ENCODE measurements at places on chromosomes 16 and 17.
A peak's percentile ranks its signal among the peaks of the same experiment; 100 is the strongest.

DNA sequence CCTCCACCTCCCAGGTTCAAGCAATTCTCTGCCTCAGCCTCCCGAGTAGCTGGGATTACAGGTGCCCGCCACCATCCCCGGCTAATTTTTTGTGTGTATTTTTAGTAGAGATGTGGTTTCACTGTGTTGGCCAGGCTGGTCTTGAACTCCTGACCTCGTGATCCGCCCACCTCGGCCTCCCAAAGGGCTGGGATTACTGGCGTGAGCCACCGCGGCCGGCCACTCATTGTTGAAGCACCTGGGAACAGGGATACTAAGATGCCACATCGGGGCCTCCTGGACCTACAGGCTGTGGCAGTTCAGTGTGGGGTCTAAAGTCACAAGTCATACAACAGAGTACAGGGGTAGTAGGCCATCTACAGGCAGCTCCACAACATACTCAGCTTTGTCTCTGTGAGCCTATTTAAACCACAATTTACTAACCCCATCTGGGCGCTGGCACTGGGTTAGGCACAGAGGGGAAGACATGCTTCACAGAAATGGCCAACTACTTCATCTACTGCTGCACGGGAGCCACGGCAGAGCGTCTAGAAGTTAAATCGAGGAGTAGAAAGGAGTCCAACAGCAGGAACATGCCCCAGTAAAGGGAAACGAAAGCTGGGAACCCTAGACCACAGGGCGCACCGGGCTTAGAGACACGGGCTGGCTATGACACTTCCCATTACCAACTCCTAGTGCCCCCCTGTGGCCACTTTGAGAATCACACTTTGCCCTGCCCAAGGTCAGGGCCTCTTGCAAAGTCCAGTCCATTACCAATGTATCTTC, 4.3 kb downstream of the VAMP2 start:
- DNase-seq, result peak; percentile 82

- DNase-seq, result no peak
Observed at GRCh38 chr16:3056336-3057180, 8.9 kb upstream of the IL32 start.

- DNase-seq, result no peak
Observed at GRCh38 chr17:74866198-74866835, 6.5 kb downstream of the FDXR start.

- DNase-seq, result no peak
Observed at GRCh38 chr16:56192635-56192945, 1.3 kb downstream of the GNAO1 start.

- no peak for DNase-seq
Observed at GRCh38 chr17:79792984-79793923, 3.6 kb downstream of the CBX8 start.

GRCh38 chr16:87926246-87927194, 9.8 kb downstream of the CA5A start:
- DNase-seq, result no peak

- no peak for DNase-seq
Observed at GRCh38 chr17:35645923-35646322, 58.8 kb downstream of the AP2B1 start.

GRCh38 chr17:17497065-17497844, 1.1 kb upstream of the RASD1 start:
- DNase-seq, result no peak

DNA sequence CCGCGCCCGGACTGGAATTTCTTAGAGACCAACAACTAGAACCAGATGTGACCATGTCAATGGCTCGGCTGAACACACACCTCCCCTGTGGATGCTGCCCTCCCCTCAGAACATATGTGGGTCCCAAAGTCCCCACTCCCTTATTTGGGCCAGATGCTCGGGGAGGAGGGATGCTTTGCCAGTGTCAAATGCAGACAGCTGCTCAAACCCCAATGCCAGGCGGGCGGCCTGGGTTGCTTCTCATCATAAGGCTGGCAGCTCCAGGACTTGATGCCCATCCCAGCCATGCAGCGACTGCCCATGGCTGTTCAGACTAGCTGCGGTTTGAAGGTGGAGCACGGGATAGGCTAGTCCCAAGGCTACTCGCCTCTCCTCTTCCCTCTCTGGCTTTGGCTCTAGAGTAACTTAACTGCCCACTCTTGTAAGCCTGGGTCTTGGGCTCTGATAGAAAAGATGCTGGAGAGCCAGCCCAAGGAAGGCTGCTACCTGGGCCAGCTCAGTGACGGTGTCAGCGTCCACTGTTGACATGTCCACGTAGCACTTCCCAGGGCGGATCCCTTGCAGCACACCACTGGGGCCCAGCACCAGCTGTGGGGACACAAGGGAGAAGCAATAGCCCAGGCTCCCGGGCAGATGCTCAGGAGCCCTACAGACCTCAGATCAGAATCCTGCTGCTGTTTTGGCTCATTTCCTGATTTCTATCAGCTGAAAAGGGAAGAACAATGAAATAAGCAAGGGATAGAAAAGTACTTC, 11.0 kb upstream of the ROGDI start:
- no peak for DNase-seq

- DNase-seq, result no peak
Observed at GRCh38 chr16:2237493-2238149, 1.4 kb downstream of the DNASE1L2 start.

DNA sequence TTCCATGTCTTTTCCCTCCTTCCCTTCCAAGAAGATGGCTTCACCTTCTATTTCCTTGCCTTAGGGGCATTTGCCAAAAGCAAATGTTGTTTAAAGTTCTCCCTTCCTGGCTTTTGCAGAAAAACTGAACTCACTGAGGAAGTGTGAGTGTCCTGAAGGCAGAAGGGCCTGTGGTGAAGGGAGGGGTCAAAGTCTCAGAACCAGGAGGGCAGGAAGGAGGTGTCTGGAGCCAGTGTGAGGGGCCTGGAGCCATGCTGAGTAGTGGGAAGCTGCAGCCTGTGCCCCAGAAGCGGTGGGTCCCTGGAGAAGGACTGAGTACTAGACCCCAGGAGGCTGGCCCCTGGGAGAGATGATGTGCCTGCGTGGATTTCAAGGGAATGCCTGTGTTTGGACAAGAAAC, 23.8 kb upstream of the SUPT4H1 start:
- no peak for DNase-seq

GRCh38 chr17:77099997-77100396, 40.8 kb upstream of the SEC14L1 start:
- DNase-seq, result no peak

DNA sequence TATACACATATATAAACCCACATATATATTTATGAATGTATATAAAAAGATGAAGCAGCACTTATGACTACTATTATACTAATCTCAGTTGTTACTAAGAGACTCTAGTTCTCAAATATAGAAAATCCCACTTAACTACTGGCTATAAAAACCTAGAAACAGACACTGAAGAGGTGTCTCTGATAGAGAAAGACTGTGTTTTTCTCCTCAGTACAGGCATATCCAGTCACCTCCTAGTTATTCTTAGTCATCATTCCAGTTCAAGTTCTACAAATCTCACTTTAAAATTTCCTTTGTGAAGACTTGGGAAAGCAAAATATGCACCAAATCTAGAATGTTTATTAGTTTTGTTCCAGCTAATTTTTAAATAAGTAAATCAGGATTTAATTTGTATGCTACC, 93.9 kb downstream of the STH start:
- DNase-seq, result no peak

DNA sequence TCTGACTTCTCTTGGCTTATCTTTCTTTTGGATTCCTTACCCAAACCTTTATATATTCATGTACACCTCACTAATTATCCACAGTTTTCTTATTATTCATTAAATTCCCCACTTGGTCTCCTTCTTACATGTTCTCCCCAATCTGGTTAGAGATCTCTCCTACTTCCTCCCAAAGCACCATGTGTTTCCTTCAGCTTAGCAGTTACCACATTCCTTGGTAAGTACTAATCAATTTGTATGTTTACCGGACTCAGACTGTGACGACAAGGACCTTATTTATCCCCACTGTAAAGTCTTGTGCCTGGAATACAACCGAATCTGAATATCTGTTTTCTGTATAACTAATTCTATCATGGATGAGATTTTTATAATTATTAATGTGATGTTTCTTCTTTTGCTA, 389.5 kb downstream of the KCNJ2 start:
- no peak for DNase-seq

DNA sequence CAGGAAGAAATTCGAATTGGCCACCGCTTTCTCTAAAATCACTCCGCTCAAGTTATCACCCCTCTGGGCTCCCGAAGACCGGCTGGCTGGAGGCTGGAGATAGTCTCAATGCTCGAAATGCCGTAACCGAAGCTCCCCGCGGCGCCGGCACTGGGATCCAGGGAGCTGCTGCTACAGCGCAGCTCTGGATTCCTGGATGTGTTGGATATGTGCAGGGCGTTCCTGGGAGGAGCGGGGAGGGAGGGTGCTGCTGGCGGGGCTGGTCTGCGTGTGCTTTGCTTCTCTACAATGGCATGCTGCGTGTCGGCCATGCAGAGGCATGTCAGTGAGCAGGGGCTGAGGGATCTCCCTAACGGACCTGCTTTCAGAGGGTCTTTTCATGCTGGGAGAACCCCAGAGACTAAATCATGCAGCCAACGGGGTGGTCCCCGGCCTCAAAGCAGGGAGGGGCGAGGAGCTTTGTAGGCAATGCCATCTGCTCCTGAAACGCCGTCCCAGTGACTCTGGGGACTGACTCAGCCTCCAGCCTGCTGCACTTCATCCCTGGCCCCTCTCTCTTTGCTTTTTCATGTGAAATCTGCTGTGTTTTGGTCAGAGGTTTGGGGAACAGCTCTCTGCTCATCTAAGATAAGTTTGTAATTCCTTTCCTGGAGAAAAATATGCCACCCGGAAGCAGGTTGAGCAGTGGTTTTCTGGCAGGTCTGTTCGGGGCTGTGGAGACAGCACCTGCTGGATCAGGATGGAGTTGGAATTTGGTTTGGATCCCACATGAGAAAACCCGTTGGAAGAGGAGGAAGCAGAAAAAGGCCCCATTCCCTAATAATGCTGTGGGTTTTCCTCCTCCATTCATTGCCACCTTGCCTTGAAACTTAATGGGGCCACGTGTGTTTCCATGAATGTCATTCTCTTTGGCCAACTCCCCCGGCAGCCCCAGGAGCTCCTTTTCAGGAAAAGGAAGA, 311.4 kb downstream of the SEC14L1 start:
- no peak for DNase-seq

- no peak for DNase-seq
Observed at GRCh38 chr16:19001788-19002187, 18.1 kb downstream of the TMC7 start.

- no peak for DNase-seq
Observed at GRCh38 chr17:81237591-81238489, 1.0 kb downstream of the TEPSIN start.

- DNase-seq, result no peak
Observed at GRCh38 chr16:49158029-49158642, 123.5 kb downstream of the CBLN1 start.

DNA sequence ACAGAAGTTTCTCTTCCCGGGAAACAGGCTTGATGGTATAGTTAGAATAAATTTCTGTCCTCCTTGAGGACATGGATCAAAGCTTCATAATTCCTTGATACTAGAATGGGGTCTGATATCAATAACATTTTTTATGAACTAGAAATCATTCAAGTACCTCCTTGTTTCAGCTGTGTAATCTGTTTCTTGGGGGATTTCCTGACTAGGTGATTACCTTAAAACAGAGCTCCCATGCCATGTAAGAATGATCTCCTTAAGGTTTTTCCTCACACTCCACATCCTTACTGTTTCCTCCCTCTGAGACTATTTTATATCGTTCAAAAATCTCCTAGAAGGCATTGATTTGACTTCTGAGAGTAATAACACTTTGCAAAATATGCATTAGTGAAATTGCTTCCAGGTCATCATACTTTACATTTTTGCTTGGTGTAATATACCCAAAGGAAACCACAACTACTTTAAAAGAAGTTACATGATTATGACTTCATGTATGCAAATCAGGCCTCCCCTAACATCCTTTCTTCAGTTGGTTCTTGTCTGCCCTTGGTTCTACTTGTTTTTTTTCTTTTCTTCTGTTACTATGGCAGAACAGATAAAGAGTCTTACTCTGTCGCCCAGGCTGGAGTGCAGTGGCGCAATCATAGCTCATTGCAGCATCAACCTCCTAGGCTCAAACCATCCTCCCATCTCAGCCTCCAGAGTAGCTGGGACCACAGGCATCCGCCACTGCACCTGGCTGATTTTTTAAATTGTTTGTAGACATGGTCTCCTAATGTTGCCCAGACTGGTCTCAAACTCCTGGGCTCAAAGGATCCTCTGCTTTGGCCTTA, 388.8 kb downstream of the ZFHX3 start:
- DNase-seq, result no peak

- DNase-seq, result no peak
Observed at GRCh38 chr16:70691223-70692129, 5.6 kb upstream of the MTSS2 start.

DNA sequence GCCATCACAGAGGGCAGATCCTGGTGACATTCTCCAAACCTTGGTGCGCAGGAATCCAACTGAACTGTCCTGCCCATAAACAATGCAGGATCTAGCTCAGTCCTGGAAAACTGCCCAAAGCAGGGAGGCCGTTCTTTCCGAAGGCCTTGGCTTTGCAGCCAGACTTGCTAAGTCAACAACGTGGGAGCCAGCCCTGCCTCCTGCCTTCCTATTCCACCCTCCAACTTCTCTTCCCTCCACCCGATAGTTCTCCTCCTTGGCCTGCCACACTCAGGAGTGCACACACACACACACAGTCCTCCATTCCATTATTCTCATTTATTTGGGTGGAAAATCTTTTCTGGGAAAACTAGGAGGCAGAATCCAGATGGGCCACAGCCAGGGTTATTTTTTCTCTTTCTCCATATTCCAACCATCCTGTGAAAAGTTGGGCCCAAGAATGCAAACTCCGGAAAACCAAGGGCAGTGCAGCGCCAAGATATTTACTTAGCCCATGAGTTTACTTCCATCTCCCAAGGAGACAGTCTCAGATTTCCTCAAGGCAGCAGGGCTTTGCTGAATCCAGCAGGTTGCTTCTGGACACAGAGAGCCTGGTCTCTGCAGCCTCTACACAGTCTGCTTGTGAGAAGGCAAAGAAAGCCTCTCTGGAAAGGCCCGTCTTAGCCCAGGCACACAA, 15.8 kb downstream of the COPRS start:
- DNase-seq, result no peak

DNA sequence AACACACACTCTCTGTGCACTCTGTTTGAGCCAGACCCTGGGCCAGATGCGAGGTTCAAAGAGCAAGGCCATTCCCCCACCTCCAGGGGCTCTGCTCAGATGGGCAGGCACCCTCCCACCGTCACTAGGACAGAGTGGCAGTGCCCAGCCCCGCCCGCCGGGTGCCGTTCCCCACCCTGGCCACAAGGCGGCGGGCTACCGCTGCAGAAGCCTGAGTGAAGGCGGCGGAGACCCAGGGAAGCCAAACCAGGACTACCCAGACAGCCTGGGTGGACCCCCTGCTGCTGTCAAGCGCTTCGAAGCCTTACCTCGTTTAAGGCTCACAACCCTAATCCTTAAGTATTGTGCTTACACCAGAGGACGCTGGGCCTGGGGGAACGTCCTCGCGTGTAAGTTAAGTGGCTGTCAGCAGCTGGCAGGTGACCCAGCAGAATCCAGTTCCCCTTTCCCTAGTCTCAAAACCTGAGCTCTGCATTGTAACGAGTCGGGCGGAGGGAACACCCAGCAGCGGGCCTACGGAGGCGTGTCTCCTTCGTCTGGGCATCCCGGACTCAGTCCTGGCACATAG, 4.5 kb downstream of the ARHGAP27 start:
- DNase-seq, result peak; percentile 62

Measured in stimulated activated CD4-positive, alpha-beta T cell treated with anti-CD3 and anti-CD28 coated beads, TNF-alpha, amount 100 ng/mL, for 48 hours (primary cell).